ENCODE measurements at places on chromosomes 5 and 9. TPM values are rescaled to one million over a fixed set of nuclear protein-coding genes. Genes with fewer than 3 reads are reported as not detected.

DNA sequence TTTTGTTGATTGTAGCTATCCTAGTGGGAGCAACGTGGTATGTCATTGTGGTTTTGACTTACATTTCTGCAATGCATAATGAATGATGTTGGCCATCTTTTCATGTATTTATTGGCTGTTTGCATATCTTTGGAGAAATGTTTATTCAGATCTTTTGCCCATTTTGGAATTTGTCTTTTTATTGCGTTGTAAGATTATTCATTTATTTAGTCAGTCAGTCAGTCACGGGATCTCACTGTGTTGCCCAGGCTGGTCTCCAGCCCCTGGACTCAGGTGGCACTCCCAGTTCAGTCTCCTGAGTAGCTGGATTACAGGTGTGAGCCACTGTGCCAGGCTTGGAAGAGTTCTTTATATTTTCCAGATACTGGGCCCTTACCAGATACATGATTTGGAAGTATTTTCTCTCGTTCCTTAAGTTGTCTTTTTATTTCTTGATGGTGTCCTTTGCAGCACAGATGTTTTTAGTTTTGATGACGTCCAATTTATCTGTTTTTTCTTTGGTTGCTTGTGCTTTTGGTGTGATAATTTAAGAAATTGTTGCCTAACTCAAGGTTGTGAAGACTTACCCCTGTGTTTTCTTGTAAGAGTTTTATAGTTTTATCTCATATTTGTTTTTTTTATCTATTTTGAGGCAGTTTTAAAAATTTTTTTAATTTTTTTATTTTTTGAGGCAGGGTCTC, 67.1 kb downstream of the EHMT1 start:
- no peaks in the 10 kb centered on the region for H3K27me3 ChIP-seq
- H3K4me1 ChIP-seq, result no peaks in the 10 kb centered on the region
- H3K4me3 ChIP-seq, result no peak overlapping the region
- H3K27ac ChIP-seq, result no peak overlapping the region

Gene SLC45A2
- not detected for total RNA-seq

- H3K27me3 ChIP-seq, result no peaks in the 10 kb centered on the region
- H3K4me3 ChIP-seq, result no peak overlapping the region
- no peaks in the 10 kb centered on the region for H3K36me3 ChIP-seq
- H3K27ac ChIP-seq, result no peak overlapping the region
- no peaks in the 10 kb centered on the region for H3K4me1 ChIP-seq
Measured at GRCh38 chr5:43369651-43370050, 42.5 kb downstream of the CCL28 start.

- no peak for DNase-seq
- H3K27me3 ChIP-seq, result no peaks in the 10 kb centered on the region
- no peaks in the 10 kb centered on the region for H3K36me3 ChIP-seq
- no peak overlapping the region for H3K27ac ChIP-seq
- H3K4me3 ChIP-seq, result no peak overlapping the region
Measured at GRCh38 chr5:353612-354580, 32.4 kb downstream of the AHRR start.

DNA sequence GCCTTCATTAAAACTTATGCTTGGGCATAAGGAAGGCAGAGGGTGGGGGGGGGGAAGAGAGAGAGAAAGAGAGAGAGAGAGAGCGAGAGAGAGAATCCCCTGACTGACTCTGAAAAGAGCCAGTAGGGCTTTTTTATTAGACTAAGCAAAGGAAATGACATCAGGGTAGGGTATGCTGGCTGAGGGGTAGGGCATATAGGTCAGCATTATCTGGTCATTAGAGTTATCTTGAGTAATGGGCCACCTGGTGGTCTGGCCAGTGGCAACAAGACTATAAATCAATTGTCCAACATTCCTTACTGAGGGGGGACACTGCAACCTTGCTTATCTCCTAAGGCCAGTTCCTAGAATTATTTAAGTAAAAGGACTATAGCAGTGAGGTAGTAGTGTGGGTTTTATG, 67.2 kb downstream of the TSSK1B start:
- H3K4me1 ChIP-seq, result no peaks in the 10 kb centered on the region
- H3K27ac ChIP-seq, result no peak overlapping the region
- H3K36me3 ChIP-seq, result no peaks in the 10 kb centered on the region
- no peak for DNase-seq

All from HCT116 (cell line).